CD4-positive, alpha-beta T cell treated with Interleukin-10 for 1 hour (primary cell): ENCODE measurements at places on chromosomes 1 and 21.

DNA sequence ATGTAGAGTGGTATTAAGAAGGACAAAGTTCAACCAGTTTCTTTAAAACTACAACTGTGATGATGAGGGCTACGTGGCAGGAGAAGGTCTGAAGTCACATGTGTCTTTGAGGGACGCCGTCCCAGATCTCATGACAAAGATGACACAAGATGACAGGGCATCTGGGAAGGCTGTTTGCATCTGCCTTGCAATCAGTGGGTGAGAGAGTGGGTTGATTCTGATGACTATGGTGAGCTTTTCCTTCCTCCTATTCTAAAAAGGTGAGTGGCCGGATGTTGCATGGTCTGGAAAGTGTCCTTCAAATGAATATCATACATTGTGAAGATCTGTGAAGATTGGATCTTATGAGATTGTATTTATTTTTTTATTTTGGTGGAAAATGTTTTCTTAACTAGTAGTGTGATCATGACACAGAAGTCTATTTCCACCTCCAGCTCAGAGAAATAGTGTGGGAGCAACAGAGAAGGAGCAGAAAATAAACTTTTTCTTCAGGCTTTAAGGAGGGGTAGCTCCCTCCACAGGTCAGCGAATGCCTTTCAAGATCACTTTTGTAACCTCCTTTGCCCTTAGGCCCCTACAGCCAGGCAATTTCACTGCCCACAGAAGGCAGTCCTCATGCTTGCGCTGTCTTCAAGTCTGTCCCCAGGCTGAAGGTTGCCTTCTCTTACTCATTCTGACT, 76.0 kb upstream of the ATF3 start:
- no peak for DNase-seq

DNA sequence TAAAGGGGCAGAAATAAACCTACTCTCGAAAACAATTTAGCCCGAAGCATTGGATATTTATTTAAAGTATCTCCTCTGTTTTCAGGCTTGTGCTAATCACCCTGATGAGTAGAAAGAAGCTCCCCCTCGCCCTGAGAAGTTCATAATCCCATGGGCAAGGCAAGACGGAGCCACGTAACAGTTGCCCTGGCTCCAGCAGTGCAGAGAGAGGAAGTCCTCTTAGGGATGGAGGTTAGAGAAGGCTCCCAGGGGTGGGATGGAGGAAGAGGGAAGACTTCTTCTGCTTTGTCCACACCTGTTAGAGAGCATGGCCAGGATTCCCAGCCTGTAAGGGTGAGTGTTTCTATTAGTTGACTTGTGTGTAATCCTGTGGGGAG, 3.4 kb upstream of the GPR25 start:
- no peak for DNase-seq

DNA sequence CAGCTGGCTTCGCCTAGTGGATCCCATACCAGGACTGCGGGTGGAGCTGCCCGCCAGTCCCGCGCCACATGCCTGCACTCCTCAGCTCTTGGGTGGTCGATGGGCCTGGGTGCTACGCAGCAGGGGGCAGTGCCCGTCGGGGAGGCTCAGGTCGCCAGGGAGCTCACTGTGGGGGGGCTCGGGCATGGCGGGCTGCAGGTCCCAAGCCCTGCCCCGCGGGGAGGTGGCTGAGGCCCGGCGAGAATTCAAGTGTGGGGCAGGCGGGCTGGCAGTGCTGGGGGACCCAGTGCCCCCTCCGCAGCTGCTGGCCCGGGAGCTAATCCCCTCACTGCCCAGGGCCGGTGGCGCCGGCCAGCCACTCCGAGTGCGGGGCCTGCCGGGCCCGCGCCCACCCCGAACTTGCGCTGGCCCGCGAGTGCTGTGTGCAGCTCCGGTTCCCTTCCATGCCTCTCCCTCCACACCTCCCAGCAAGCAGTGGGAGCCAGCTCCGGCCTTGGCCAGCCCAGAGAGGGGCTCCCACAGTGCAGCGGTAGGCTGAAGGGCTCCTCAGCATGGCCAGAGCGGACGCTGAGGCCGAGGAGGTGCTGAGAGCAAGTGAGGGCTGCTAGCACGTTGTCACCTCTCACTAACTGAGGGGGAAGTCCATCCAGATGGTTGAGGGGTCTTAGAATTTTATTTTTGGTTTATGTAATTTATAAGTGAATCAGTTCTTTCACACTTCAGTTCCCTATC, 85.2 kb upstream of the HMCN1 start:
- DNase-seq, result no peak

- DNase-seq, result peak; percentile 52
Observed at GRCh38 chr1:112956544-112957132, 642 bp upstream of the SLC16A1 start.

- no peak for DNase-seq
Observed at GRCh38 chr1:25360596-25361581, 22.8 kb downstream of the TMEM50A start.

DNA sequence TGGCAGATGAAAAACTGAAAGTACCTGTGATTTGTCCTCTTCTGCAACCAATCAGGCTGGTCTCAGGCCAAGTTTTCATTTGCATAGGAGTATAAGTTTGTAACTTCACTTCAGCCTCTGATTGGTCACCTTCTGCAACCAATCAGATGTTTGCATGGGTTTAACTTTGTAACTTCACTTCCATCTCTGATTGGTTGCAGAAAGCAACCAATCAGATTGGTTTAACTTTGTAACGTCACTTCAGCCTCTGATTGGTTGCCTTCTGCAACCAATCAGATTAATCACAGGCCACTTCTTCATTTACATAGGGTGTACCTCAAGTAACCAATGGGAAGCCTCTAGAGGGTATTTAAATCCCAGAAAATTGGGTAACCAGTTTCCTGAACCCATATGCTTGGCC, 18.9 kb upstream of the TUT4 start:
- no peak for DNase-seq

DNA sequence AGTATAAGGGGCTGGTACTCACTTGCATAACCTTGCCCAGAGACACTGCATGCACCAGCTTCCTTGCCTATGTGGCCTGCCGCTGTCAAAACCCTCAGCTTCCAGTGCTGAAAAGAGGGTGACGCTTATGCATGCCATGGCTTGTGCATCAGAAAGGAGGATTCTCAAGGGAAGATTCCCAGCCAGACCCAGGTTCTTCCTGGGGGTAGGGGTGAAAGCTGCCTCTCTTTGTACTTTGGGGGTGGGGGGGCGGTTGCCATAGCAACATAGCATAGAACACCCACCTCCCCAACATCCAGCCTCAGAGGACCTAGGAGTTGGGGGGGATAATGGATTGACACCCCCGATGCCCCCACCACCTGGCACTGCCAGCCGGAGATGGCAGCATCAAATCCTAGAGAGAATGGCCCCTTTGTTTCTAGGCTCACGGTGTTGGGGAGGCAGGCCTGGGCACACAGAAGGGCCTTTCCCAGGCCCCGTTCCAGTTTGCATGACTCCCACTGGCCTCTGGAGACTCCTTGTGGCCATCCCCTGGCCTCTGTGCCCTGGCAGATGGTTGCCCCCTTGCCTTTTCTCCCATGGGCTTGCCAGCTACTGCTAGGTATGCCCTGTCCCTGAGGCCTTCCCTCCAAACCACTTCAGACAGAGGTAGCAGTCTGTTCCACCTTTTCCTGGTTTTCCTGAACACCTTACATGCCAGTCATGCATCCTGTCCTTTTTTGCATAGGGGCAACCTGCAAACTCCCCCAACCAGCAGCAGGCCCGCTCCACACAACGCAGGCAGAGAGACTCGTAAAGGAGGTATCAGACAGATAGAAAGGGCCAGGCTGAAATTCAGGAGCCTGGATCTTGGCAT, 44.6 kb downstream of the RHBG start:
- no peak for DNase-seq

GRCh38 chr1:25055961-25056360, 125.9 kb upstream of the RUNX3 start:
- no peak for DNase-seq

- DNase-seq, result no peak
Observed at GRCh38 chr1:235858766-235859165, 7.9 kb downstream of the LYST start.

DNA sequence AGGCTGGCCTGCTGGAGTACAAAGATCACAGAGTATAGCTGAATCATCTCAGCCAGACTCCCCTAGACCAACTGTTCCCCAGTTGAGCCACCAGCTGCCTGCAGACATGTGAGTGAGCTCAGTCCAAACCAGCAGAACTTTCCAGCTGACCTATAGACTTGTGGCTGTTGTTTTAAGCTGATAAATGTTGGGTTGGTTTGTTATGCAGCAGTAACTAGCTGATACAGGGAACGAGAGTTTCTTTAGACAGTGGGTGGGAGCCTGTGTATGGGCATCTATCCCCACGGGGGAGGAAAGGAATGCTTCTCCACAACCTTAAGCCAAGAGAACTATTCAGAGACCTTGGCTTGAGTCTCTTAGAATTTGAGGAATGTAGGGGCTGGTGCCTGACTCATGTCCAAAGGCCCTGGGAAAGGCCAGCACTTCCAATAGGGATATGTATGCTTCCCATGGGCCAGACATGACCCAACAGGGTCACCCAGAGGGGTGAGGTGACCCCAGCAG, 30.1 kb downstream of the SLC1A7 start:
- no peak for DNase-seq

DNA sequence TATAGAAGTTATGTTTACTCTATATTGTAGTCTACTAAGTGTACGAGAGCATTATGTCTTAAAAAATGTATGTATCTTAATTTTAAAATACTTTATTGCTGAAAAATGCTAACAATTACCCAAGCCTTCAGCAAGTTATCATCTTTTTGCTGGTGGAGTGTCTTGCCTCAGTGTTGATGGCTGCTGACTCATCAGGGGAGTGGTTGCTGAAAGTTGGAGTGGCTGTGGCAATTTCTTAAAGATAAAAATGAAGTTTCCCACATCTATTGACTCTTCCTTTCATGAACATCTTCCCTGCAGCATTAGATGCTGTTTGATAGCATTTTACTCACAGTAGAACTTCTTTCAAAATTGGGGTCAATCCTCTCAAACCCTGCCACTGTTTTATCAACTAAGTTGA, 95.8 kb downstream of the CDC7 start:
- no peak for DNase-seq

DNA sequence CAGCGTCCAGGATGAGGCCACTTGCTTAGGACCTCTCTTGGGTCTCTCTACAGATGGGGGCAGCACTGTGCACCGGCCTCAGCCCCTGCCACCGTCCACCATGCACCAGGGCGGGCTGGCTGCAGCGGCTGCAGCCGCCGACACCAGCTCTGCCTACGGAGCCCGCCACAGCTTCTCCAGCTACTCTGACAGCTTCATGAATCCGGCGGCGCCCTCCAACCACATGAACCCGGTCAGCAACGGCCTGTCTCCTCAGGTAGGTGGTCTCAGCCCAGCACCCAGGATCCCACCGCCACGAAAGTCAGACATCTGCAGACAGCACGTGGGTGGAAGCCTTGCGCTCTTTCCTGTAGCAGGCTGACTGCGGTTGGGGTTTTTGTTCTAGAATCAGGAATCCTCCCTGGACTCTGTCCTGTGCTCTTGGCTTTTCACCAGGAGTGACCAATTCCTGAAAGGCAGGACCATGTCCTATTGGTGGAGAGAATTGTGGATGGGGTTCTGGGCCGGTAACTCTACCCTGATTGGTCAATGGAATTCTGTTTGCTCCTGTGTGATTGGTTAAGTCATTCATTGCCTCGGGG, 72.5 kb downstream of the PAX7 start:
- no peak for DNase-seq

DNA sequence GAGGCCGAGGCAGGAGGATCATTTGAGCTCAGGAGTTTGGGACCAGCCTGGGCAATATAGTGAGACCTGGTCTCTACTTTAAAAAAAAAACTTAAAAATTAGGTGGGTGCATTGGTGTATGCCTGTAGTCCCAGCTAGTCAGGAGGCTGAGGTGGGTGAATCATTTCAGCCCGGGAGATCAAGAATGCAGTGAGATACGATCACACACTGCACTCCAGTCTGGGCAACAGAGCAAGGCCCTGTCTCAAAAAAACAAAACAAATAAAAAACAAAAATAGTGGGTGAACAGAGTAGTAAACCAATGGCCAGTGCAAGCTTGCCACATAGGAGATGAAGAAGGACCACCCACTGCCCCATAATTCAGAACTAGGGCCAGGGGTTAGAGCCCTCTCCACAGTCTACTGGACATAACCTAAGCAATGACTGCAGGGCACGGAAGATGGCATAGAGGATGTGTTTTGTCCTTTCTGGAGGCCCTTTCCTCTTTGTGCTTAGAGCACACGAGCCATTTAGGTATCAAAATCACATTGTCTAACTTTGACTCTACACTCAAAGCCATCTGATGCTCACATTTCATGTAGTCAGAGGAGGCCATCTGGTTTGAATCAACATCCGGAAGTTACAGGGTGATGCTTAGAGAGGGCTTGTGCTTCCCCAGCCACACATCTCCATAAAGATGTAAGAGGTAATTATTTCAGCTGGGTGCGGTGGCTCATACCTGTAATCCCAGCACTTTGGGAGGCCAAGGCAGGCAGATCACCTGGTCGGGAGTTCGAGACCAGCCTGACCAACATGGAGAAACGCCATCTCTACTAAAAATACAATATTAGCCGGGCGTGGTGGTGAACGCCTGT, 12.6 kb downstream of the CD2 start:
- peak; percentile 69 for DNase-seq

- no peak for DNase-seq
Observed at GRCh38 chr1:225670806-225671733, 18.1 kb upstream of the ENAH start.

- DNase-seq, result no peak
Observed at GRCh38 chr1:90726425-90726985, 9.4 kb upstream of the BARHL2 start.

DNA sequence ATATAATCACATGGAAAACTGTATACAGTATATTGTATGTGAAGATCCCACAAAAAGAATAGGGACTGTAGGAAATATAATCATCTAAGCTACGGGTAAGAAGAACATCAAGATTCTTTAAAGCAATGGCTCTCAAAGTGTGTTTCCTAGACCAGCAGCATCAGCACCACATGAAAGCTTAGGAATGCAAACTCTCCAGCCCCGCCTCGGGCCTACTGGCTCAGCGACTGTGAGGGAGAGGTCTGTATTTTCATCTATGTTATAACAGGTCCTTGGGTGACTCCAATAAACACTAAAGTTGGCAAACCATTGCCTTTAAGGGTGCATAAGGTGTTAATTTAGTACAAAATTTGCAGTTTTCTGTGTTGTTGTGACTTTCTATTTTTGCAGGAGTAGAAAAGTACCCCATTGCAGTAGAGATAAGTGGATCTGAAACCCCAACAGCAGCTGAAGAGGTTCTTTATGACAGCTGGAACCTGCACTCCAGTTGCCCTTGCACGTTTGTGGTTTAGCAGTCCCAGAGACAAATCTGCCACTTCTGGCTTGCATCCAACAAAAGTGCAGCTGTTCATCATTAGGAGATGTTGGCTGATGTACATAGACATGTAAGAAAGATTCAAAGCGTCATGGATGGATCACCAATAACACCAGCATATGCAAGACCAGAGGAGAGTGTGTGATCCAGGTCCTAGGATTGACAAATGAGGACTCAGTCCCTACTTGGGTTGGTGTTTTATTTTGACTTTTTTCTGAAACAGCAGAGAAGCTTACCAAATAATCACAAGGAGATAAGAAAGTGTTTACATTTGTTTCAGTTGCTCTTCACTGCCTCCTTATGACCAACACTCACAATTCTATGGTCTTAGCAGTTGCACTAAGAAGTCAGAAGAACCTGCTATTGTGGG, 15.9 kb upstream of the IFNAR1 start:
- DNase-seq, result peak; percentile 36
